ENCODE measurements at places on chromosomes 2 and 18.

GRCh38 chr2:169476459-169476858, 2.8 kb upstream of the BBS5 start:
- no peak for DNase-seq

GRCh38 chr2:175062787-175063585, 57.8 kb upstream of the CHN1 start:
- no peak for DNase-seq

GRCh38 chr2:142290931-142291330, 160.1 kb upstream of the LRP1B start:
- DNase-seq, result no peak

DNA sequence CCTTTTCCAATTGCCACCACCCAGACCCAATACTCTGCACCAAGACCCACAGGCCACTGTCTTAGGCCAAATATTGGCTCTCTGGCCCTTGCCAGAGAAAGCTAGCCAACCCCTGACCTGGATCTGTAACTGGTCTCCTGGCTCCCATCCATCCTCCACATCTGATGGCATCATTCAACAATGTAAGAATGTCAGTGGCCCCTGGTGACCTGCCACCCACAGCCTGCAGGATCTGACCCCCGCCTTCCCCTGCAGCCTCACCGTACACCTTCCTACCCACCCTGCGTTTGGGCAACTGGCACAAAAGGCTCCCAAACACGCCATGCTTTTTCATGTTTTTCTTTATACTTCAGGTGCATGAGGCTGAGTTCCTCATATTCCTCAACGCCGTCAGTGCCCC, 60.0 kb upstream of the ASAP2 start:
- no peak for DNase-seq

DNA sequence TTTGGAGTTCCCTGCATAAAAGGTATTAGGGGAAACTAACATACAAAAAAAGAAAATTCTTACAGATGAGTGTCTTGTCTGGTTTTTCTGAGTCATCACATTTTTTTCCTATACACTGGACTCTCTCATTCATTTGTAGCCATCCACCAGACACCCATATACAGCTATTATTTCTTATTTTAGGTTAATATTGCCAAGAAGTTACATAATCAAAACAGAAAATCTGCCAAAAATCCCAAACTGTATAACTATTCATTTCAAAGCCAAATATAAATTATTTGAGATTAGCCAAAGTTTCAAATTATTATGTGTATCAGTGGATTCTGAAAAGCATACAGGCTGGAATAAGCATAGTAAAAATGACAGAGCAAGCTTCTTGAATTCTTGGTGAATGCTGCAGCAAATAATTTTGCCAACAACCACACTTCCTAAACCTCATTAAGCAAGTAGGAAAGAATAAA, 191.2 kb downstream of the NCKAP5 start:
- no peak for DNase-seq

DNA sequence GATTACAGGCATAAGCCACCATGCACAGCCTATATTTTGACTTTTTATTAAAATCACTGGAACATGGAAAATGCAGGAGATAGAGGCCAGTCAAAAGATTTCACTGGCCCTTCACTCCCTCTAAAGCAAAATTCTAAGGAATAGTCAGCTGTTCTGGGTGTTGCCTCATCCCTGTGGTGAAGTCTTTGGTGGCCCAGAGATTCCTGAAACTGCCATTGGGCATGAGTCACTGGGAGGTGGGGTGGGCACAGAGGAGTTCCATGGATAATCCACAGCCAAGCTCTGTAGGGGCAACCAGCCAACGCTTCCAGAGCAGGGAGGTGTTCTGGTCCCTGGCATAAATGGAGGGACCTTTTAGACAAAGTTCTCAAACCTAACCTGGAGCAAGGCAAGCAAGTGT, 89.7 kb upstream of the TTC39C start:
- DNase-seq, result no peak
